Right atrium auricular region (tissue), 2 donors: ENCODE measurements at places on chromosomes 5 and 9. TPM values are rescaled to one million over a fixed set of nuclear protein-coding genes. Genes with fewer than 3 reads are reported as not detected.

The FOXD4L6 gene
- total RNA-seq: not detected

The ARID3C gene
- not detected for total RNA-seq

The CCNB1 gene
- total RNA-seq: 1.2 TPM

The EEIG1 gene
- total RNA-seq: 11.6 TPM

The ABLIM3 gene
- total RNA-seq: 109 TPM

The PLPPR1 gene
- not detected for total RNA-seq

The RAPGEF6 gene
- 14.0 TPM for total RNA-seq

The PCDHGA12 gene
- 6.2 TPM for total RNA-seq

The IRX2 gene
- 0.83 TPM for total RNA-seq

The DUSP1 gene
- total RNA-seq: 804 TPM

The ARSI gene
- 0.83 TPM for total RNA-seq

The IFNA13 gene
- not detected for total RNA-seq

The CATSPER3 gene
- 0.39 TPM for total RNA-seq

GRCh38 chr9:8114826-8115225, 315.2 kb upstream of the DMAC1 start:
- no peak for DNase-seq
- H3K36me3 ChIP-seq: no peaks in the 10 kb centered on the region
- no peaks in the 10 kb centered on the region for H3K4me1 ChIP-seq
- H3K27ac ChIP-seq: no peak overlapping the region
- H3K27me3 ChIP-seq: no peaks in the 10 kb centered on the region

- no peaks in the 10 kb centered on the region for H3K27me3 ChIP-seq
- H3K27ac ChIP-seq: no peak overlapping the region
- H3K4me1 ChIP-seq: no peaks in the 10 kb centered on the region
- H3K36me3 ChIP-seq: no peaks in the 10 kb centered on the region
- DNase-seq: no peak
Measured at GRCh38 chr5:63306909-63307308, 655.3 kb downstream of the HTR1A start.

DNA sequence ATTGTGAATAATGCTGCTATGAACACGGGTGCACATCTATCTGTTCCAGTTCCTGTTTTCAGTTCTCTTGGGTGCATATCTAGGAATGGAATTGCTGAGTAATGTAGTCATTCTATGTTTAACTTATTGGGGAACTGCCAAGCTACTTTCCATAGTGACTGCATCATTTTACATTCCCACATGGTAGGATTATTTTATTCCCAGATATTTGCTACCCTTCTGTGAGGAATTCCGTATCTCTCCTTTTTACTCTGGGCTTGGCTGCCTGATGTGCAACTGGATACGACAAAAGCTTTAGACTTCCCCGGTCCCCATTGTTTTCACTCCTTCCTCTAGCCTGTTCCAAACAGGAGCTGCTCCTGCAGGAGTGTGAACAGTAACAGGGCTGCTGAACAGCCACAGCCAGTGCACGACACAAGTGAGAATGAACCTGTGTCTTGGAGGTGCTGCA, 7.2 kb downstream of the TAS2R1 start:
- H3K36me3 ChIP-seq: no peaks in the 10 kb centered on the region
- H3K4me3 ChIP-seq: no peak overlapping the region
- no peaks in the 10 kb centered on the region for H3K4me1 ChIP-seq
- no peak for DNase-seq
- H3K27ac ChIP-seq: no peak overlapping the region
- no peaks in the 10 kb centered on the region for H3K27me3 ChIP-seq

GRCh38 chr9:68841276-68842052, 136.4 kb downstream of the PIP5K1B start:
- no peak for DNase-seq
- H3K27me3 ChIP-seq: no peaks in the 10 kb centered on the region
- H3K4me1 ChIP-seq: no peaks in the 10 kb centered on the region
- no peak overlapping the region for H3K4me3 ChIP-seq
- no peaks in the 10 kb centered on the region for H3K36me3 ChIP-seq

- DNase-seq: no peak
- no peaks in the 10 kb centered on the region for H3K27me3 ChIP-seq
- no peak overlapping the region for H3K27ac ChIP-seq
- H3K4me1 ChIP-seq: no peaks in the 10 kb centered on the region
Measured at GRCh38 chr5:51433052-51433710, 49.9 kb downstream of the ISL1 start.

GRCh38 chr5:81837667-81838306, 86.9 kb upstream of the SSBP2 start:
- no peak overlapping the region for H3K4me3 ChIP-seq
- H3K27ac ChIP-seq: no peak overlapping the region
- H3K36me3 ChIP-seq: no peaks in the 10 kb centered on the region
- no peaks in the 10 kb centered on the region for H3K4me1 ChIP-seq
- H3K27me3 ChIP-seq: no peaks in the 10 kb centered on the region

GRCh38 chr5:66041627-66042026, 102.5 kb upstream of the SREK1 start:
- no peaks in the 10 kb centered on the region for H3K4me1 ChIP-seq
- H3K4me3 ChIP-seq: no peak overlapping the region
- no peak overlapping the region for H3K27ac ChIP-seq
- no peaks in the 10 kb centered on the region for H3K27me3 ChIP-seq

- H3K27ac ChIP-seq: peak overlapping the region; percentile 81
- H3K4me3 ChIP-seq: no peak overlapping the region
- H3K27me3 ChIP-seq: no peaks in the 10 kb centered on the region
- H3K4me1 ChIP-seq: peaks cover 46% of the 10 kb centered on the region
- H3K36me3 ChIP-seq: peaks cover 2% of the 10 kb centered on the region
- no peak for DNase-seq
Measured at GRCh38 chr9:68418259-68418845, 61.9 kb downstream of the PGM5 start.

- peak overlapping the region; percentile 46 for H3K27ac ChIP-seq
- peaks cover 16% of the 10 kb centered on the region for H3K4me1 ChIP-seq
Measured at GRCh38 chr5:36744773-36745589, 131.6 kb upstream of the NIPBL start.

DNA sequence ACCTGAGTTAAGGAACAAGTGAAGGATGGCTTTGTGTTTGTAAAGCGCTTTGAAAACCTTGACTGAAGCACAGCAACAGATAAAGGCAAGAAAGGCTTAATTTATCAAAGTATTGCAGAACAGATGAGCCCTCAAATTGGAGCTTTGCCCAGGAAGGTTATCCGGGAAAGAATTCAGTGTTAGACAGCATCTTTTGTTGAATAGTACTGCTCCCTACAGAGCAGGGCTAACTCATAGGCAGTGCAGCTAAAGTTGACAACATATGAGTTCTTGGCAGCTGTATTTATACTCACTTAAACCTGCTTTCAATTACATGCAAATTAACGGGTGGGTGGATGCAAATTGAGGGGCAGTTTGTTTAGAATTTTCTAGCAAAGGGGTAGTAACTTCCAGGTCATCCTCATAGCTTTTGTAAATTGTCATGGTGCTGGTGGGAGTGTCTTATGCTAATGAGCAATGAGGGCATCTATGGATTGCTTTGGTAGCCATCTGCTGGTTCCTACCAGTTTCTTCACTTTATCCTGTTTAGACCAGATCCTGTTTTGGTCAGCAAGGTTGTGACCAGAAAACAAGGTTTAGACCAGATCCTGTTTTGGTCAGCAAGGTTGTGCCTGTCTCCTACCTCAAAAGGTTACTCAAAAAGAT, 105.8 kb downstream of the GDA start:
- no peak overlapping the region for H3K27ac ChIP-seq
- H3K27me3 ChIP-seq: no peaks in the 10 kb centered on the region
- no peak for DNase-seq
- H3K4me1 ChIP-seq: no peaks in the 10 kb centered on the region
- H3K4me3 ChIP-seq: no peak overlapping the region

DNA sequence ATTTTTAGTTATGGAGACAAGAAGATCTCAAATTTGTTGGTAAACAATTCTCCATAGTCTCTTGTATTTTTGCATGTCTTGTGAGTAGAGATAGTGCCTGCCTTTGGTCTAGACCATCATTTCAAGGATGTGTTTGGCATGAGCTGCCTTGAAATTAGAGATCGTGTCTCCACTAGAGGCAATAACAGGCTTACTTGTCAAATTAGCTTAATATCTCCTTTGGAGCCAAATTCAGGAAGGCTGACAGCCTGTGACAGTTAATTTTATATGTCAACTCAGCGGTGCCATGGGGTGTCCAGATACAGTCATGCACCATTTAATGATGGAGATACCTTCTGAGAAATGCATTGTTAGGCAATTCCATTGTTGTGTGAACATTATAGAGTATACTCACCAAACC, 24.8 kb upstream of the PRDM9 start:
- H3K27me3 ChIP-seq: no peaks in the 10 kb centered on the region
- DNase-seq: no peak
- no peak overlapping the region for H3K27ac ChIP-seq
- H3K4me1 ChIP-seq: no peaks in the 10 kb centered on the region

- no peaks in the 10 kb centered on the region for H3K4me1 ChIP-seq
- no peaks in the 10 kb centered on the region for H3K27me3 ChIP-seq
- H3K36me3 ChIP-seq: no peaks in the 10 kb centered on the region
- H3K4me3 ChIP-seq: no peak overlapping the region
- no peak for DNase-seq
- H3K27ac ChIP-seq: peak overlapping the region; percentile 10
Measured at GRCh38 chr5:119323601-119324000, 32.2 kb upstream of the TNFAIP8 start.

DNA sequence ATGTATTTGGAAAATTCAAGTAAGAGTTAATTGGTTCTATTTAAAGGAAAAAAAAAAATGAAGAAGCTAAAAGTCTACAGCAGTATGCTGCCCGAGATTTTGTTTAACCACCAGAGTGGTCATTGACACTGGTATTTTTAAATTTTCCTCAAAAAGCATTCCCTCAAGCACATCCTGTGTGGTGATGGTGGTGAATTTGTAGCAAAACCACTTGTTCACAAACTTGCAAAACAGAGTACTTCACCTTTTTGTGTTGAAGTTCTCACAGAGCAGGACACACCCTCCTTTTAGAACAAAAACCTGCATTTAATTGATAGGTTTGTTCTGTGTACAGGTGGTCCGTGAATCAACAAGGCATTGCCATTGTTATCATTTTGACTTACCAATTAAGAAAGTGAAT, 374.2 kb downstream of the EFNA5 start:
- H3K4me1 ChIP-seq: peaks cover 14% of the 10 kb centered on the region
- DNase-seq: no peak
- H3K27ac ChIP-seq: no peak overlapping the region

DNA sequence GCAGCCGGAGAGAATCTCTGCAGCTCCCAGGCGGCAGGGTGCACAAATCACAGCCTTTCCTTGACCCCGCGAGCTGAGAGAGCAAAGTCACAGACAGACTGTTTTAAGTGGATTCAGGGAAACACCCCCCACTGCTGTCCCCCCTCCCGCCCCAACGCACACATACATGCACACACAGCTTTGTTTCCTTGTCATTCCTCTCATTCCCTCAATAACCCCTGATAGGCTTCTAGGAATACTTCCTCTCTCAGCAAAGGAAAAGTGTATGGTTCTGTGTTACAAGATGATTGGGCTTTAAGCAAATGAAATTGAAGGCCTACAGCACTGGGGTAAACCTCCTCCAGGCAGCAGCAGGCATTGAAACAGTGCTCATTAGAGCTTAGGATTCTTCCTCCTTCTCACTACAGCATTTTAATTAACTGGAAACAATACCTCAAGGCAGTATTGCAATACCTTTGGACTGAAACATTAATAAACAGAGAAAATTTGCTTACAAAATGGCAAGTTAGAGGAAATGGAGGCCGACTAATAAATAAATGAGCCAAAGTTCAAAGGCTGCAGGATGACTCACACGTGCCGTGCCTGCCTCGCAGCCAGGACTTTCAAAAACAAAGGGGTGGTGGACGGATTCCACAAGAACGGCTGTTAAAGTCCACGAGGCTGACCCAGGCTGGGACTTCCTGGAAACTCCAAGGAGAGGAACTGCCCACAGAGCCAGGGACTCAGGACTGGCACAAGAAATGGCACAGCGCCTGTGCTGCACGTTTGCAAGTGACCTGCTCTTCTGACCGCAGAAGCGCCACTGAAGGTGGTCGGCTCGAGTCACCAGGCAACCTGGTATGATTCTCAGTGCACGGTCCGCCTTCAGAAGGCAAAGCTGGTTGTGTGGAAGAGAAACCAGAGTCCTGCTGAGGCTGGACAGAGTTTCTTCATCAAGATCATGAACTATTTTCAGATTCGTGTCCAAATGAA, 236.2 kb downstream of the SYK start:
- H3K27me3 ChIP-seq: no peaks in the 10 kb centered on the region
- no peak overlapping the region for H3K4me3 ChIP-seq
- H3K27ac ChIP-seq: no peak overlapping the region
- peak; percentile 77 for DNase-seq
- H3K4me1 ChIP-seq: no peaks in the 10 kb centered on the region

DNA sequence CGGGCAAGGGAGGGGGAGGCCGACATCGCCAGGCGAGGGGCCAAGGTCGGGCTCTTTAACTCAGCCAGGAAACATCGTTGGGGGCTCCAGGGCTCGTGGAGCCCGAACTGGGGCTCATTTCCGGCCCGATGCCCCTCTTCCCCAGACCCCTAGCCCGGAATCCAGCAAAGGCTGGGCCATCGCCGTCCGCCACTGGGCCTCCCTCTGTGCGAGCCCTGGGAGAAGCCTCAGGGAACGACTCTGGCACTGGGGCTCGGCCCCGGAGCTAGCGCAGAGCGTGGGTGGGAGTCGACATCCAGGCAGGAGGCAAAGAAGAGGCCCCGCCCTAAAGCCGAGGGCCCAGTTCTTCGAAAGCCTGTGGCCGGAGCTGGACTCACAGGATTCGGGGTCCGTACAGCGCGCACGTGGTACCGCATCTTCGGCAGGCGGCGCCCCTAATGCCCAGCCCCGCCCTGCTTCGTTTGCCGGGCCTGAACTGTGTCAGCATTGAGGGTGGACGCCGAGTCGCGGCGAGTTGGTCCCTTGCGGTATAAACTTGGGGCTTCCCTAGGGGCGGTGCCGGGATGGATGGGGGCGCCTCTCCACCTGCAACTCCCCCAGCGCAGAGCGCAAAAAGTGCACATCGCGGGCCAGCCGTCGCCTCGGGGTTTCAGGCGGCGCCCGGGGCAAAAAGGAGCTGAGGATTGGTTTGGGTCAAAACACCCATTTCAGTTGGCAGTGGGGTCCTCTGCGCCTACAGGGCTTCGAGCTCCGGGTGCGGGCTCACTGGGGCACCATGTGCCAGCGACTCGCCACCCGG, 3.6 kb upstream of the PAX5 start:
- peaks cover 49% of the 10 kb centered on the region for H3K27me3 ChIP-seq
- H3K4me3 ChIP-seq: peak overlapping the region; percentile 34
- no peak for DNase-seq
- no peak overlapping the region for H3K27ac ChIP-seq

GRCh38 chr5:176739461-176740051, 70.8 kb upstream of the UNC5A start:
- H3K4me3 ChIP-seq: no peak overlapping the region
- peaks cover 17% of the 10 kb centered on the region for H3K27me3 ChIP-seq
- H3K36me3 ChIP-seq: no peaks in the 10 kb centered on the region

DNA sequence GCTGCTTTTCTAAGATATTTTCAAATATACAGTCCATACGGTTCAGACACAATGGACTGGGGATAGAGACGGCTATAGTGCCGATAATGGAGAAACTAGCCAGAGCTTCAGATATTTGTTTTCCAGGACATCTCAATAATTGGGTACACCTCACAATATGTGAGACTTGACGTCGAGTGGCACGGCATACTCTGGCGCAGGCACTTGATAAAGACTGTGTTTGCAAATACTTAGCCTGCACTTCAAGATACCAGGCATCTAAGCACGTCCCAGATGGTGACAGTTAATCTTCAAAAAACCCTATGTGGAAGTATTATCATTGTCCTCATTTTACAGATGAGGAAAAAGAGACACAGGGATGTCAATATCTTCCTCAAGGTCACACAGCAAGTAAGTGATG, 48.5 kb downstream of the SEMA5A start:
- no peaks in the 10 kb centered on the region for H3K27me3 ChIP-seq
- DNase-seq: no peak
- H3K27ac ChIP-seq: no peak overlapping the region
- no peak overlapping the region for H3K4me3 ChIP-seq
